ENCODE measurements at places on chromosomes 12 and 14. TPM values are rescaled to one million over a fixed set of nuclear protein-coding genes. Genes with fewer than 3 reads are reported as not detected.

DNA sequence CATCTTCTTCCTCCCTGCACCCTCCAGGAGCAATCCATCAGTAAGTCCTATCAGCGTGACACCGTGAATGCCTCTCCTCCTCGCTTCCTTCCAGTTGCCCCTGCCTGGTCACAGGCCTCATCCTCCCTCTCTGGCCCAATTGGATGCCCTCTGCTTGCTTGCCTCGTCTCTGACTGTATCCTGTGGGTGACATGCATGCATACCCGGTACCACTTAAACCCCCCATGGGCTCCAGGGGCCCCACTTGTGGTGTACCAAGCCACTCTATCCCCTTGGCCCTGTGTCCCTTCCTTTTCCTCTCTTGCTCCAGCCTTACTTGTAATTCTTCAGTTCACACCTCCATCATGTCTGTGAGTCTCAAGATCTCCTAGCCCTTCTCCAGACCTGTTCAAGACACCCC, 106.0 kb upstream of the RTL1 start:
- H3K4me3 ChIP-seq: no peak overlapping the region
- no peak for DNase-seq
- H3K36me3 ChIP-seq: no peaks in the 10 kb centered on the region
- H3K27ac ChIP-seq: no peak overlapping the region

- no peaks in the 10 kb centered on the region for H3K36me3 ChIP-seq
- DNase-seq: no peak
- peaks cover 5% of the 10 kb centered on the region for H3K4me1 ChIP-seq
- H3K27me3 ChIP-seq: no peaks in the 10 kb centered on the region
- no peak overlapping the region for H3K4me3 ChIP-seq
- H3K27ac ChIP-seq: no peak overlapping the region
These were observed 146.7 kb downstream of the TSPAN9 start for GRCh38 chr12:3223601-3224529.

- no peak overlapping the region for H3K4me3 ChIP-seq
- no peaks in the 10 kb centered on the region for H3K4me1 ChIP-seq
- no peaks in the 10 kb centered on the region for H3K27me3 ChIP-seq
These were observed 99.9 kb upstream of the MAP1LC3B2 start for GRCh38 chr12:116459011-116459875.

DNA sequence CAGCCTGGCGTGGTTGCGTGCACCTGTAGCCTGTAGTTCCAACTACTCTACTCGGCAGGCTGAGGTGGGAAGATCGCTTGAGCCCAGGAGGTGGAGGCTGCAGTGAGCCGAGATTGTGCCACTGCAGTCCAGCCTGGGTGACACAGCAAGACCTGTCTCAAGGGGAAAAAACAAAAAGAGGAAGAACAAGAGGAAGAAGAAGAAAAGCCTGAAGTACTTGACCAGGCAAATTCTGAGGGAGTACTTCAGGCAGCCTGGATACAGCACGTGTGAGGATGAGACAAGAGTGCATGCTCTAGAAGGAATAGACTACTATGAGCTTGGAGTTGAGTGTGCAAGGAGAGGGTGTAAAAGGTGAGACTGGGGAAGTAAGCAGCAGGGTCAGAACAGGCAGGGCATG, 1.8 kb downstream of the GDF3 start:
- H3K4me3 ChIP-seq: no peak overlapping the region
- no peaks in the 10 kb centered on the region for H3K36me3 ChIP-seq
- H3K4me1 ChIP-seq: no peaks in the 10 kb centered on the region
- no peak for DNase-seq

DNA sequence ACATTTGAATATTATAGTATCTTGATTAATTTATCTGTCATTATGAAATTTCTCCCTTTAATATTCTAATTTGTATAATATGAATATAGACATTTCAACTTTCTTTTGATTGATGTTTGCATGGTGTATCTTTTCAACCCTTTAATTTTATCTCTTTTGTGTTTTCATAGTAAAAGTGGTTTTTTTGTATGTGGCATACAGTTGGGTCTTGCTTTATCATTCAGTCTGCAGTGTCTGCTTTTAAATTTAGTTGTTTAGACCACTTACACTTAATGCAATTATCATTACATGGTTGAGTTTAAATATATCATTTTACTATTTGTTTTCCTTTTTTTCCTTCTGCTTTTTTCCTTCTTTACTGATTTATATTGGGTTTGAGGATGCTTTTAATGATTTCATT, 29.6 kb downstream of the CCDC91 start:
- H3K27ac ChIP-seq: no peak overlapping the region
- DNase-seq: no peak
- H3K4me1 ChIP-seq: no peaks in the 10 kb centered on the region

- no peak overlapping the region for H3K4me3 ChIP-seq
- DNase-seq: no peak
- no peak overlapping the region for H3K27ac ChIP-seq
- no peaks in the 10 kb centered on the region for H3K4me1 ChIP-seq
- no peaks in the 10 kb centered on the region for H3K27me3 ChIP-seq
These were observed 197.5 kb downstream of the STXBP6 start for GRCh38 chr14:24852312-24853060.

DNA sequence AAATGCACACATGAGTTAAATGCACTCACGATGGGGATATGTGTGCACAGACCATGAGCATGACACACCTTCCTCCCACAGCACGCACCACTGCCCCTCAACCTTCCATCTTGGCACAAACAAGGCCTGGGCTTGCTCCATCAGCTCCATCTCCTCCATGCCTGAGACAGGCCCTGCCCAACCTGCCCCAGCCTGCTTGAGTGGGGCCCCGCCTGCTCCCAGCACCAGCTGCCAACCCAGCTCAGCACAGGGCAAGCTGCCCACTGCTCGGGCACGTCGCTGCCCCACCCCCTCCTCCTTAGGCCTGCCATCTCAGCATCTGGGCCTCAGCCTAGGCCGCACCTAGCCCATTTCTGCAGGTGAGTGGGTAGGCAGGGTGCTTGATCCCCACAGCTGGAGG, 27.6 kb upstream of the KRT78 start:
- no peak for DNase-seq
- H3K27ac ChIP-seq: no peak overlapping the region

- no peak for DNase-seq
- no peak overlapping the region for H3K4me3 ChIP-seq
- H3K27ac ChIP-seq: no peak overlapping the region
- no peaks in the 10 kb centered on the region for H3K36me3 ChIP-seq
- no peaks in the 10 kb centered on the region for H3K27me3 ChIP-seq
These were observed 656.7 kb downstream of the MED13L start for GRCh38 chr12:115620816-115621215.

- no peaks in the 10 kb centered on the region for H3K27me3 ChIP-seq
- no peak overlapping the region for H3K4me3 ChIP-seq
- no peak overlapping the region for H3K27ac ChIP-seq
These were observed 81.6 kb downstream of the TTC9 start for GRCh38 chr14:70723276-70723675.

DNA sequence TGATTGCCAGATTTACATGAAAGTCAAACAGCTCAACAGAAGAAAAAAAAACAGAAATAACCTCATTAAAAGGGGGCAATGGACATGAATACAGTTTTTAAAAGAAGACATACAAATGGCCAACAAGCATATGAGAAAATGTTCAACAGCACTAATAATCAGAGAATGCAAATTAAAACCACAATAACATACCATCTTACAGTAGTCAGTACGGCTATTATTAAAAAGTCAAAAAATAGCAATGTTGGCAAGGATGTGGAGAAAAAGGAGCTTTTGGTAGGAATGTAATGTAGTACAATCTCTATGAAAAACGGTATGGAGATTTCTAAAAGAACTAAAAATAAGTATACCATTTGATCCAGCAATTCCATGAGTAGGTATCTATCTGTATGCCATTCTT, 272.1 kb downstream of the CEP128 start:
- H3K27ac ChIP-seq: no peak overlapping the region
- no peaks in the 10 kb centered on the region for H3K36me3 ChIP-seq
- DNase-seq: no peak
- H3K4me3 ChIP-seq: no peak overlapping the region
- H3K4me1 ChIP-seq: no peaks in the 10 kb centered on the region

- H3K36me3 ChIP-seq: no peaks in the 10 kb centered on the region
- no peak overlapping the region for H3K27ac ChIP-seq
- H3K4me1 ChIP-seq: no peaks in the 10 kb centered on the region
- H3K27me3 ChIP-seq: no peaks in the 10 kb centered on the region
These were observed 82.2 kb downstream of the ADCK1 start for GRCh38 chr14:77882098-77882497.

GRCh38 chr12:63940310-63941005, 96.0 kb downstream of the SRGAP1 start:
- H3K4me1 ChIP-seq: no peaks in the 10 kb centered on the region
- H3K4me3 ChIP-seq: no peak overlapping the region
- DNase-seq: no peak
- no peaks in the 10 kb centered on the region for H3K36me3 ChIP-seq
- H3K27me3 ChIP-seq: no peaks in the 10 kb centered on the region

DNA sequence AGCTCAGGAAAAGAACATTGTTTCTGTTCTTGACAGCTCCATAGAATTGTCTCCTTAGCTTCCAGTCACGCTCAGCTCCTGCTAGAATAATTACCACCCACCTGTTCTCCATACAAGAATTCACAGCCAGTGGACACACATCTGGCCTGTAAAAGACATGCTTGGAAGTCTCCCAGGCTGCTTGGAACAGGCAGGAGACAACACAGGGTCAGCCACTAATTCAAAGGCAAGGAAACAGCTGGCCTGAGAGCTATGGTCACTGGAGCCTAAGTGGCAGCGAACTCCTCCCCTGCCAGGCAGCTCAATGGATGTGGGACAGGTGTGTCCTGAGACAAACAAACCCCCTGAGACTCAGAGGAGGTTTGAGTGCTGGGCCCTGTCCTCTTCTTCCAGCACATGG, 22.9 kb upstream of the LTBP2 start:
- H3K27ac ChIP-seq: no peak overlapping the region
- H3K4me1 ChIP-seq: no peaks in the 10 kb centered on the region
- no peaks in the 10 kb centered on the region for H3K36me3 ChIP-seq

DNA sequence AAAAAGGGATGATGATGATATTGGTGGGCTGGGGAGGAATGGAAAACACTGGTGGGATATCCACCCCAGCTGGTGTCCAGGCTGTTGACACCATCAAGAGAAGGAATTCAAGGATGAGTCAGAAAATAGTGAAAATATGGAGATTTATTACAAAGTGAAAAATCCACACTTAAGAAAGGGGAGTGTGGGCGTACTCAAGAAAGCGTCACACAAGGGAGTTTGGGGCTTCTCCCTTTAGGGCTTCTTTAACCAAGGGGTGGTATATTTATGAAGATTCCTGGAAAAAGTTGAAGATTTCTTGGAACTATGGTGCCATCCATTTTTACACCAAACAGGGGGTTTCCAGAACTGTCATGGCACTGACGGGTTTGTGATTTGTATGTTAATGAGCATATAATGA, 63.1 kb upstream of the ARID2 start:
- H3K4me1 ChIP-seq: no peaks in the 10 kb centered on the region
- H3K36me3 ChIP-seq: no peaks in the 10 kb centered on the region
- no peak overlapping the region for H3K4me3 ChIP-seq
- no peak for DNase-seq

GRCh38 chr14:95091581-95091980, 65.7 kb downstream of the DICER1 start:
- H3K4me1 ChIP-seq: no peaks in the 10 kb centered on the region
- peaks cover 23% of the 10 kb centered on the region for H3K36me3 ChIP-seq
- no peak for DNase-seq
- H3K4me3 ChIP-seq: no peak overlapping the region
- H3K27me3 ChIP-seq: no peaks in the 10 kb centered on the region

- no peak for DNase-seq
- no peaks in the 10 kb centered on the region for H3K36me3 ChIP-seq
- no peak overlapping the region for H3K27ac ChIP-seq
- no peak overlapping the region for H3K4me3 ChIP-seq
These were observed 189.4 kb upstream of the FOXG1 start for GRCh38 chr14:28577187-28577586.

DNA sequence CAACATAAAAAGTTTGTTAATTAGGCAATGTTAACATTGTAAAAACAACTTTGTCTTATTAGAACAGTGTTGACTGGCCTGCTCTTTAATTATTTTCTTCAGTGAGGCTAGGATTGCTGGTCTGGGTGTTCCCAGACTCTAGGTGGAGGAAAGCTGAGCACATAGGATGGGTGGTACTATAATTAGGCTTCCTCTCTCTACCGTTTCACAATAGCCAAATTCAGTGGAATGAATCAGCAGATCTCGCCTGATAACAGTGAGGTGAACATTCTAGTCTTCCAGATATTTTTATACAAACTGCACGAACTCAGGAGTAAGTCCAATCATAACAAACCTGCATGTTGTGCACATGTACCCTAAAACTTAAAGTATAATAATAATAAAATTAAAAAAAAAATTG, 11.9 kb downstream of the PTGDR start:
- no peak overlapping the region for H3K27ac ChIP-seq
- no peaks in the 10 kb centered on the region for H3K27me3 ChIP-seq
- H3K36me3 ChIP-seq: no peaks in the 10 kb centered on the region
- H3K4me3 ChIP-seq: no peak overlapping the region
- H3K4me1 ChIP-seq: no peaks in the 10 kb centered on the region

GRCh38 chr12:120853188-120853587, 51.0 kb downstream of the SPPL3 start:
- no peak for DNase-seq
- H3K27ac ChIP-seq: no peak overlapping the region
- no peak overlapping the region for H3K4me3 ChIP-seq
- no peaks in the 10 kb centered on the region for H3K36me3 ChIP-seq

DNA sequence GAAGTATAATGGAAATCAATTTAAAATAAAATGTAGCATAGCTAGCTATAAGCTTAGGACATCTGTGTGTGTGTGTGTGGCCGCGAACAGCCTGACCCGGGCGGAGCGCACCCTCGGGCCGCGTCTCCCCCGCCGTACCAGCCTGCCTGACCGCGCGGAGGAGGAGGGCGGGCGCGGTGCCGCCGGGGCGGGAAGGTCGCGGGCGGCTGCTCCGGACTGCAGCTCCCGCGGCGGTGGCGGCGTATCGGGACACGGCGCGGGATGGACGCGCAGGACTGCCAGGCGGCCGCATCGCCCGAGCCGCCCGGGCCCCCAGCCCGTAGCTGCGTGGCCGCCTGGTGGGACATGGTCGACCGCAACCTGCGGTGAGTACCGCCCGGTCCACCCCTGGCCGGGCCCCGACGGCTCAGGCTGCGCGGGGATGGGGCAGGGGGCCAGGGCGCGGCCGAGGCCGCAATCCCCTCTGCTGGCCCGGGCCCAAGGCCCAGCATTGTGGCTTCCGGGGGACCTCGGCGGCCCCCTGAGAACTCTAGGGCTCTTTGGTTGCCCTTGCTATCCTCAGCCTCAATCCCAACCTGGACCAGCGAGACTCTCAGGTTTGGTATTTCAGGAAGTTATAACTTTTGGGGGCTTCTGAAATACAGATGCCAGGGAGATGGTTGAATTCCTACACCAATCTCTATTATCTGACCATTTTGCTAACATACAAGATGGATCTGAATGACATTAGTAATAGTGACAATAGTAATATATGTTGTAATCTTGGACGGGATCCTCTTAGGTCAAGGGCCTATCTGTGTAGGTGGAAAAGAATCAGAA, at the start of gene ABHD12B:
Gene ABHD12B, plus strand, starts transcription at position 140 of the 819 bp plus-strand sequence. Its CDS starts 122 bp downstream, at position 262.
- no peak for DNase-seq
- H3K27me3 ChIP-seq: no peaks in the 10 kb centered on the region
- no peak within 1 kb of the TSS for H3K27ac ChIP-seq
- no peaks in the 10 kb centered on the region for H3K4me1 ChIP-seq

The CLEC4D gene
- not detected for total RNA-seq

The RFX4 gene
- not detected for total RNA-seq

The RND1 gene
- 72.8 TPM for total RNA-seq

The ANG gene
- total RNA-seq: 741 TPM

The CD163L1 gene
- 4.8 TPM for total RNA-seq

The EXOC5 gene
- 21.5 TPM for total RNA-seq

The LYZ gene
- total RNA-seq: 3.5 TPM

The B4GALNT1 gene
- 0.44 TPM for total RNA-seq

Data from right lobe of liver (tissue), 6 donors.